Retinal pigment epithelial cell (primary cell): ENCODE measurements at places on chromosomes 4 and X.

DNA sequence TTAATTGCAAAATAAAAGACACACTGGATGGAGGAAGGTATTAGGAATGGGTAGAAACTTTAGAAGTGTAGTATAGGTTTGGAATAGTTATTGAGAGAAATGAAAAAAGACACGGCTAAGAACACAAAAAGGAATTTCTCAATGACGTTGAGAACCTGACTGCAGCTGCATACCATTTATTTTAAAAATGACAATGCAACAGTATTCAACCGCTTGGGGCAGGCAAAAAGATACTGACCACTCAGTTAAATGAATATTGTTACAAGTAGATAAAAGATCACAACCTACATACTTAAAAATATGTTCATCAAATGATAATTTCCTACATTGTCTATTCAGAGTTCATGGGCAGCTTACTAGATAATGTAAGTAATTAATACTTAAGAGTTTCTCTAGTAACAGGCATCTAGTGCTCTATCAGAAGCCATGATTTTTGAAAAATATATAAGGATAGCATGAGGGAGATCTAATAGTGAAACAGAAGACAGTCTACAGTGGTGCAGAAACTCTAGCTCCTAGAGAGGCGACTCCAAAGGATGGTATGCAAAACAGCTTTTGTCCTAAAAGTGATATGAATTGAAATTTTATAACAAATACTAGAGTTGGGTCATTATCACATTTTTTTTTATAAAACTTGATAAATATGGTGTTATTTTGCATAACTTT lies 216.2 kb upstream of the VEGFC start:
- DNase-seq: no peak

- DNase-seq: no peak
Observed at GRCh38 chr4:145481942-145482208, 222 bp downstream of the SMAD1 start.

DNA sequence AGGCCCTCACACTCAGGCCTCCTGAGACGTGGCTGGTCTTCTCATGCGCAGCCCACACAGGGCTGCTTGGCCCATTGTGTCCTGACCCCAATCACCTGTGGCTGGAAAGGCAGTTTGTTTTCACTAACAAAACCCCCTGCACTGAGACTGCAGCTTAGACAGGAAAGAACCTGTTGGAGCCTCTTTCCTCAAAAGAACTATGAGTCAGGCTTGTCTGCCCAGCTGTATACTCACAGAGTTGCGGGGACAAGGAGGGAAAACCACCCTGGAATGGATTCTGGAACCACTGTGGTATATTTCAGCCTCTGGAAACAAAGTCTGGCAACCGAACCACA lies 5.2 kb upstream of the TMEM156 start:
- DNase-seq: no peak

GRCh38 chrX:10518073-10518472 lies 102.3 kb downstream of the MID1 start:
- DNase-seq: no peak

GRCh38 chr4:56448301-56448700 lies 12.2 kb downstream of the PAICS start:
- DNase-seq: no peak

- no peak for DNase-seq
Observed at GRCh38 chr4:185654311-185654710, 119.0 kb upstream of the PDLIM3 start.

- no peak for DNase-seq
Observed at GRCh38 chrX:38112566-38112965, 106.2 kb downstream of the SYTL5 start.

- DNase-seq: no peak
Observed at GRCh38 chr4:182206916-182207315, 36.3 kb upstream of the TENM3 start.

DNA sequence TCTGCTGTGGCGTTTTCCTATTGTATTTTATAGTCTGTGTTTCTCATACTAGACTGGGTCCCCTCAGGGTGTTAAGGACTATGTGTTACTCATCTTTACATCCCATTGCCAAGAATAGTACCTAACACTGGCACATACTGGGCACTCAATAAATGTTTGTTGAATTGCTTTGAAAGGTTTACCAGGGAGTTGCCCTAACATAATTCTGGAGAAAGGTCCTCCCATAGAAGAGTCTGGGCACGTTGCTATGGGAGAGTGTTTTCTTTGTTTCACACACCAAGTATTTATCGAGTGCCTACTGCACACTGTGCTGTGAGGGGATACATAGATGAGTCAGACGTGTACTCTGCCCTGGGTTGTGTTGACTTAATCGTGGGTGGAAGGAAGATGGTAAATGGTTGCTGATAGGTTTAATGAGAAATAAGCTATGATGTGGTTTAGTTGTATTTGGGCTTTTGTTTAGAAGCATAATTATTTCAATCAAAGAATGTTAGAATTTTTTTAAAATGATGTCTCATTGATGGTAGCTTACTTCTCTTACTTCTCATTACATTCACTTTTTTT lies 42.9 kb downstream of the AFF1 start:
- DNase-seq: no peak

DNA sequence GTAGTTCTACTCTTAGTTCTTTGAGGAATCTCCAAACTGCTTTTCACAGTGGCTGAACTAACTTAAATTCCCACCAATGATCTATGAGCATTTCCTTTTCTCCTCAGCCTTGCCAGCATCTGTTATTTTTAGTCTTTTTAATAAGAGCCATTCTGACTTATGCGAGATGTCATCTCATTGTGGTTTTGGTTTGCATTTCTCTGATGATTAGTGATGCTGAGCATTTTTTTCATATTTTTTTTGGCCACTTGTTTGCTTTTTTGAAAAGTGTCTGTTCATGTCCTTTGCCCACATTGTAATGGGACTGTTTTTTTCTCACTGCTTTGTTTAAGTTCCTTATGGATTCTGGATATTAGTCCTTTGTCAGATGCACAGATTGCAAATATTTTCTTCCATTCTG lies 21.5 kb upstream of the PHKA1 start:
- DNase-seq: no peak
